ENCODE measurements at places on chromosomes 7 and 10. TPM values are rescaled to one million over a fixed set of nuclear protein-coding genes. Genes with fewer than 3 reads are reported as not detected.

TMEM213 gene
- total RNA-seq, result not detected

MBL2 gene
- not detected for total RNA-seq

SPDYE5 gene
- total RNA-seq, result not detected

PLAU gene
- 4.7 TPM for total RNA-seq

DNA sequence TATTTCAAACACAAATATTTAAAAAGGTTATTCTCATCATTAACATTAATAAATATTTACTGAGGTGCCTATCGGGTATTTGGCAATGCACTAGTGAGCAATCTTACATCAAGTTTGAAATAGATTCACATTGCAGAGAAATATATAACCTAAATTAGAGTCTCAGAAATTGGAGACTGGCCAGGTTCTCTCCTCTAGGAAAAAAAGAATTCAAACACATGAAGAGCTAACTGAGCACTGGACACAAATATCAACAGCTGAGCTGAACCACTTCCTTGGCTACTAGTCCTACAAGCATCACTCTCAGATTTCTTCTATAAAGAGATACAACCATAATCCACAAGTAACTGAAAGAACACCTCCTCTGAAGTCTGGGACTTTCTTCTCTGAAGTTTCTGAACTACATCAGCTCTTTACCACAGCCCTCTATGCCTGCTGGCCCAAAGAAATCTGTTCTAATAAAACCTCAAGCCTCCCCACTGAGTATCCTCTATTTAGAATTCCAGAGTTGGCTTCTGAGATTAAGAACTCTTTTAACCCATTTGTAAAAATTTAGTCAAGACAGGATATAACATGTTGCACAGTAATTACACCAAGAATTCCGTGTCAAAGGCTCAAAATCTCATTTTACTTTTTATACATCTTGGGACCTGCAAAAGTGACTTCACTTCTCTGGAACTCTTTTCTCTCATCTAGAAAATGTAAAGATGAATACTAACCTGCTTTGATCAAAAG lies 45.2 kb downstream of the MTERF1 start:
- no peak for DNase-seq

SLC18A2 gene
- not detected for total RNA-seq

DNA sequence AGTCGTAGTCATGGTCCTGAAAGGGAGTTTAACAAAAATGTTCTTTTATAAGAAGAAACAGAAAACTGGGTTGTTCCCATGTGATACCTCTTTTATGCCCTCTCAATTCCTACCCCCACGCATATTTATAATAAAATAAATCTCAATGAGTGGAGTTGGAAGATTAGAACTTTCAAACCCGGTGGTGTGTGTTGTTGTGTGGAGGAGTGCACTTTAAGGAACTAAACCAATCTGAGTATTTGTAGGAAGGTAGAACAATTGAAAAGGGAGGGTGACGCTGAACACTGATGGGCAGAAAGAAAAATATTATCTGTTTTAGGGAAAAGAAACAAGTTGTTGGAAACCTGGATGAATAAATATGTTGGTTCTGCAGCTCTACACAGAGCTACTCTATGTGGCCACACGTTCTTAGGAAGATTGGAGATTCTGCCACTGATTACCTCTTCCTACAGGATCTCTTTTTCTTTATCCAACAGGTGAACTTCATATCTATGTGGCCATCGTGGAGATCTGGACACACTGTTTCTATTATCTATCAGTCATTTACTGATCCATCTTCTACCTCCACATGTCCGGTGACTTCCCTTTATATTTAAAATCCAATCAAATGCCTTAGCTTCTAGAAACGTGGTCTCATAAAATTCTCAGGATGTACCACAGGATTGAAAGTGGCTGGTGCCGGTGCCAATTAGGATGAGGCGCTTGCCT lies 13.1 kb upstream of the GATA3 start:
- no peak for DNase-seq

UFSP1 gene
- total RNA-seq, result 3.1 TPM

DNA sequence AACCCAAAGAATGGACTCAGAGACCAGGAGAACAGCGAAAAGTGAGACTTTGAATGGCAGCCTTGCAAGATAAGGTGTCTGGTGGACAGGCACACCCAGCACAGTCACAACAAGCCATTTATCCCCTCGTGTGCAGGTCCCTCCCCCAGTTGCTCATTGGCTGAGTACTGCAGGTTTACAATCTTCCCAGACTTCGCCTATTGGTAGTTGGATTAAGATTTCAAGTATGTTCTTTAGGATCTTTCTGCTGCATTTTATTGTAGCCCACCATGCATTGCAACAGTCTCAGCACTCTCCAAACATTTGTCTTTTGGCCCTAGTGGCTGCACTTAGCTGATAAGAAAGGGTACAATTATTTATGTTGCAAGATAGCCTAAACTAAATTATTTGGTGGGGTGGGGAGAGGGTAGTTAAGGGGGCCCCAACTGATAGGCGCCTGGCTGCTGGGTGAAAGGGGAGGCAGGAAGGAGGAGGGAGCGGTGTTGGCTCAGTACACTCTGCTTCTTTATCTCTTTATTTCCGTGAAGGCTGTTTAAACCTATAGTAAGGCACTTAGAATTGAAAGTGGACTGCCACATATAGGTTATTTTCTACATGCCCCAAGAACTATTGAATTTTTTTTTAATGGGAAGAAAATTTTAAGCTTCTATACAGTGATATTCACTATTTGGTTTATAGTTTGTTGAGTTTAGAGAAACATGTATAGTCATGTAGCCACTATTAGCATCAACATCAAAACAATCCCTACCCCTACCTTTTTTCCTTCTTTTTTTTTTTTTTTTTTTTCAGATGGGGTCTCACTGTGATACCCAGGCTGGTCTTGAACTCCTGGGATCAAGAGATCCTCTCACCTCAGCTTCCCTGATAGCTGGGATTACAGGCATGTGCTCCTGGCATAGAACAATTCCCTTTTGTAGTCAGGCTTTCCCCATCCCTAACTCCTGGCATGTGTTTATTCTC lies 54.2 kb downstream of the GUSB start:
- DNase-seq, result no peak

DNA sequence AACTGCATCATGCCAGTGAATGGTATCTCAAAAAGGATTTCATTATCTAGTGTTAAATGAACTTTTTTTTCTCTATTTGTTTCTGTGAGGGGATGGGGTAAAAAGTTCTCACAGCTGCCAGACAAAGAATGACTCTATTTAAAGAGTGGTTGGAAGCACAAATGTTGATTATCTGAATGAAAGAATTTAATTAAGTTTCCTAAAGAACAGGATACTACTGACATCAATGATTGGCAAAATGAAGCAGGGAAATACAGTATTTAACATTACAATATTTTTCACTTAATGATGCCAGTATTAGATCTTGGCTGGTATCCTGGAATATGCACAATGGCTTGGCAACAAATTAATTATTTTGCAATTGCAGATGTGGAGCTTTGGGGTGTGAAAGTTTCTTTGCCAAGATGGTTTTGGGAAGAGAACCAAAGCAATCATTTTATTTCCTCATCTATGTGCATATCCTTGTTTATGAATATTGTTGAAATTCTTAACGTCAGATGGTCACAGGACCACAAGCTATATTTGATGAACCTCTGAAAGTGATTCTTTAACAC lies 336.8 kb downstream of the ARL4A start:
- no peak for DNase-seq

- DNase-seq, result no peak
These were observed 36.7 kb downstream of the CSGALNACT2 start for GRCh38 chr10:43174969-43175368.

- peak; percentile 50 for DNase-seq
These were observed 154.8 kb upstream of the PRR15 start for GRCh38 chr7:29408841-29409243.

GRCh38 chr10:122894261-122894944 lies 15.0 kb upstream of the FAM24B start:
- no peak for DNase-seq

STAG3 gene
- not detected for total RNA-seq

- no peak for DNase-seq
These were observed 2.3 kb upstream of the HOXA13 start for GRCh38 chr7:27202018-27202861.

MUC3A gene
- total RNA-seq, result not detected

- DNase-seq, result no peak
These were observed 14.5 kb downstream of the KLF14 start for GRCh38 chr7:130719541-130719940.

GRCh38 chr10:2475711-2476217 lies 591.6 kb upstream of the PFKP start:
- DNase-seq, result no peak

- no peak for DNase-seq
These were observed 39.0 kb downstream of the MYL10 start for GRCh38 chr7:101589976-101590662.

NYAP1 gene
- 0.63 TPM for total RNA-seq

AGAP5 gene
- 0.81 TPM for total RNA-seq

CPEB3 gene
- total RNA-seq, result 0.82 TPM

- no peak for DNase-seq
These were observed 22.7 kb upstream of the ZWINT start for GRCh38 chr10:56383806-56384205.

DNA sequence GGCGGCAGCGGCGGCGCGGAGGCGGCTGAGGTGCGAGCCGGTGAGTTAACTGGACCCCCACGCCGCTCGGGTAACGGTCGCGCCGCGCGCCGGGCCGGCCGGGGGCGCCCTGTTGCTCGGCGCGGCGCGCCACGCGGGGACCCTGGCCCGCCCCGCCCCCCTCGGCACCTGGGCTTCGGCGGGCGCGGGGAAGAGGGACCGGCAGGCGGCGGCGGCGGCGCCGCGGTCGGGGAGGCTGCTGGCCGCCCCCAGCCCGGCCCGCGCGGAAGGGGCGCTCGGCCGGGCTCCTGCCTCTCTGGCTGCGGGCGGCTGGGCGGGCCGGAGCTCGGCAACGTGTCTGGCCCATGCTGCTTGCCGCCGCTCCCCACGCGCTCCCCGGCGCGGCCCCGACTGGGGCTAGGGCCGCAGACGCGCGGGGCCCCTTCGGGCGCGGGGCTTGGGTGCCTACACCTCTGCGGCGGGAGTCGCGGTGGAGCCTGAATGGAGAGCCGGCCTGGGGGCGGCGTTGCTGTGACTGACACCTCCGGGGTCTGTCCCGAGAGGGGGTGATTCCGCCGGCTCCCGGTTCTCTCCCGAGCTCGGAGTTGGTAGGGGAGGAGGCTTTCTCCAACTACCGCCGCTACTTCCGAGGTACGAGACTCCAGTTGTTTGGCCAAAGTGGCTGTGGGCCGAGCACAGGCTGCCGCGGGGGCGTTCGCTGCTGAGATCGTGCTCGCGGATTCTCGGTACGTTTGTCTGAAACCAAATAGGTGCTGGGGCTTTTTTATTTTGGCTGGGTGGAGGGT lies 494 bp downstream of the PALS2 start:
- peak; percentile 56 for DNase-seq

DNA sequence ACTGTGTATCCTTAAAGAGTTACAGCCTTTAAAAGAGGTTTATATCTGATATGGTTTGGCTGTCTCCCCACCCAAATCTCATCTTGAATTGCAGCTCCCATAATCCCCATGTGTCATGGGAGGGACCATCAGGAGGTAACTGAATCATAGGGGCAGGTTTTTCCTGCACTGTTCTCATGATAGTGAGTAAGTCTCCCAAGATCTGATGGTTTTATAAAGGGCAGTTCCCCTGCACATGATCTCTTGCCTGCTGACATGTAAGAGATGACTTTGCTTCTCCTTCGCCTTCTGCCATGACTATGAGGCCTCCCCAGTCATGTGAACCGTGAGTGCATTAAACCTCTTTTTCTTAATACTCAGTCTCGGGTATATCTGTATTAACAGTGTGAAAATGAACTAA lies 9.7 kb downstream of the RTKN2 start:
- DNase-seq, result no peak

- no peak for DNase-seq
These were observed 7.3 kb downstream of the SEPHS1 start for GRCh38 chr10:13340626-13341376.

GRCh38 chr7:151963895-151964870 lies 7.9 kb downstream of the GALNTL5 start:
- peak; percentile 29 for DNase-seq

DNA sequence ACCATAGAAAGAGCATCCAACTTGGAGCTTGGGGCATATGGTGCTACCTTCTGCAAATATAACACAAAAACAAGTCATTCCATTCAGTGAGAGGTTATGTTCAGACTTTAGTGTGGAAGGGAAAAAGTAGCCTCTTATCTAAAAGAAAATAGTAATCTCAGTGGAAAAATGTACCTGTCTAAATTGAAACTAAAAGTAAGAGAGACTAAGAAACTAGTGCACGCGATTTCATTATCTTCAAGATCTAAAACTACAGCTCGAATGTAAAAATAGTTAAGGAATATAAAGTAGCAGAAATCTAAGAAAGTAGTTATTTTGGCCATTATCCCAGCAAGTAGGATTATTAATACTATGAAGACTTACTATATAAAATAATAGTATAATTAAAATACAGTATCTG lies 233.0 kb upstream of the PPP1R3A start:
- DNase-seq, result no peak

FAM25G gene
- not detected for total RNA-seq

- no peak for DNase-seq
These were observed 255.4 kb downstream of the TYW1 start for GRCh38 chr7:67251986-67252558.

DNA sequence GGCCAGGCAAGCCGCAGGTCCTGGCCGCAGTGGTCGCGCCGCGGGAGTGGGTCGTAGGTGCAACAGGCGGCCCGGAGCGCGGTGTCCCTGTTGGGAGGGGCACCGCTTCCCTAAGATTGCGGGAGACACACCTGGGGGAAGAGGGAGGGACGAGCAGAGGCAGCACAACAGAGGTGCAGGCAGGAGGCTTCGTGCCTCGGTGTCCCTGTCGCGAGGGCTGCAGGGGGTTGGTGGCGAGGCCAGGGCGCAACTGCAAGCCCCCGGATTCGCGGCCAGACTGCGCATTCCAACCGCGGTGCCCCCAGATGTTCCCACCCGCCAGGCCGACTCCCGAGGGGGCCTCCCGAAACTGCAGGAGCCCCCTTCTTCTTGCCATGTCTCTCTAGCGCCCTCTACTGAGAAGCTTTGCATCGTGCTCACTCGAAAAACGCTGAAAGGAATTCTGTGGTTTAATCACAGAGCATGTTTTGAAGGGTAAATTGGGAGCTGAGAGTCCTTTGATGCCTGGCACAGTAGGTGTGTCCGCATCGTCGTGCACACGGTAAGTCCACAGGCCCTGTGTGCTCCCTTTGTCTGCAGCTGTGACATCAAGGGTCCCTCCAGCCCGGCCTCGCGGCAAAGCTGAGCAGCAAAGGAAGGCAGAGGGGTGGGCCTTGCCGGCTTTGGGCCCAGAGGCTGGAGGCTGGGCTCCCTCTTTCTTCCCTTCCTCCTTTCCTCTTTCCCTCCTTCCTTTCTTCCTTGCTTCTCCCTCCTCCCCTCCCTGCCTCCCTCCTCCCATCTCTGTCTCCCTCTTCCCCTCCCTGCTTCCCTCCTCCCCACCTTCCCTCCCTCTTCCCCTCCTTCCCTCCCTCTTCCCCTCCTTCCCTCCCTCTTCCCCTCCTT lies 6.2 kb upstream of the MBL2 start:
- DNase-seq, result no peak

DNA sequence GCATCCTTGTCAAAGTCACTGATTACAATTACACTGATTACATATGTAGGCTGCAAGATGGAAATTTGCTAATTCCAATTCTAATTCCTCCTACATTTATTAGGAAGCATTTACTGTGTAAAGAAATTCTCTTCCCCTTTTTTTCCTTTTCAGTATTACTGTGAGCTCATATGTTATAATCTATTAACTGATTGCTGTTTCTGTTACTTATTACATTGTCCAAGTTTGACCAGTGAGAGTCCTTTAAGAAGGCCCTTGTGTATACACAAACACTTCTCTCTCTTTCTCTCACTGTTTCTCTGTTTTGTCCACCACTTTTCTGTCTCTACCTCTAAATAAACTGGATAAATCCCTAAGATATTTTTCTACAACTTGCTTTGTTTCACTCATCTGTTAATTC lies 31.5 kb downstream of the PHF14 start:
- DNase-seq, result no peak

- DNase-seq, result no peak
These were observed 2.0 kb downstream of the PRR15 start for GRCh38 chr7:29565634-29565981.
